ENCODE measurements at places on chromosomes 7 and 10.

DNA sequence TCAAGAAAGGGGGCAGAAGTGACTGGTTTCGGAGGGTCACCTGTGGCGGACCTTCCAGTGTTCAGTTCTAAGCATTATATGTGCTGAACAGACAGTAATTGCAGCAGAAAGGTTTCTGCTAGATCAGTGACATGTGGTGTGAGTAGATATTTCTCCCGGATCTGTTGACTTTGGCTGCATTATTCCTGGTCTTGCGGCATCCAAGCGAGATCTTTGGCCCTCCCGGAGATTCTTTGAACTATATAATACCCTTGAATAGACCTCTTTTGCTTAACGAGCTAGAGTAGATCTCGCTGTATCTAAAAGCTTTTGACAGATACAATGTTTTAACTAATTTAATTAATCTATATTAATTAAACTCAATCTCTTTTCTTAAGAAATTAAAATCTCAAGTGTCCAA is 99.8 kb downstream of the PTN start:
- DNase-seq: no peak

GRCh38 chr10:125003146-125003900 is 61.4 kb downstream of the ZRANB1 start:
- DNase-seq: no peak

DNA sequence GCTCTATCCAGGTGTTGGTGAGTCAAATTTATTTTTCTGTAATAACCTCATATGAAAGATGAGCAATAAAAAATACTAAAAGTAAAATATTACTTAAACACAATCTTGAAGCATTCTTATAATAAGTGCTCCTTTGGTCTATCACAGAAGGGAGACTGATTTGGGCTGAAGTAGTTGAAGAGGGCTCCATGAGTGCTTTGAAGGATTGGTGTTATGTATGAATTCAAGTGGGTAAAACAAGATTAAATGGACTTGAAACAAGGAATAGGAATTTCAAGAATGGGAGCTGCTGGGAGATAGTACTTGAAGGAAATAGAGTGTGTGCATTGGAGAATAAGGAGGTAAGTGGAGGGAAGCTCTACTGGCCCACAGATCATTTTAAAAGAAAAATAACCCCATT is 7.3 kb upstream of the OR2A2 start:
- DNase-seq: no peak

- DNase-seq: no peak
These were observed 36.6 kb upstream of the PLPP4 start for GRCh38 chr10:120420421-120420820.

DNA sequence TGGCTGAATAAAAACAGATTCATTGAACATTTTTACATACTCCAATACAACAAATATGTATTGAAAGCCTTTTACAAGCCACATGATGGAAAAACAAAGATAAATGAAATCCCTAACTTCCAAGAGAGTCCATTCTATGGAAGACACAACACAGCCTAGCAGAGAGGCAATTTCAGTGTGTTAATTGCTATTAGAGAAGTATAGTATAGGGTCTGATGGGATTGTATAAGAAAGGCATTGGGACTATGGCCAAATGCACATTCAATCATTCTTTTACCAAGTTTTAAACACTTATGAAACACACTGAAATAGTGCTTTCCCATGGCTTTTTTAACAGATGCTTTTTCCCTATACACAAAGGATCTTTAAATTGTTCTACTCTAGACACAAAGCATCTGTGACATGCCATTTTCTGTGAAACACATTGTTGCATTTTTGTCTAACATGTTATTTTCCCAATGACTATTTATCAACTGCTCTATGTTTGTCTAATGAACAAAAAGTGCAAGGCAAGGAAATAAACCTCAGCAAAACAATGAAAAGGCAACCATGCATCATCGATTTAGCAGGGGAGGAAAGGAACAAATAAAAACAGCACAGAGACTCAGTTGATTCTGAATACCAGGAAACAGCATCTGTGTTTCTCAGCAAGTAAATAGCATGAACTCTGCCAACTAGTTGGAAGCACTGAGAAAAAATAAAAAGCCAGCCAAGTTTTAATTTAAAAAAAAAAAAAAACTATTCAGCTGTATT is 42.4 kb upstream of the PHYHIPL start:
- no peak for DNase-seq

DNA sequence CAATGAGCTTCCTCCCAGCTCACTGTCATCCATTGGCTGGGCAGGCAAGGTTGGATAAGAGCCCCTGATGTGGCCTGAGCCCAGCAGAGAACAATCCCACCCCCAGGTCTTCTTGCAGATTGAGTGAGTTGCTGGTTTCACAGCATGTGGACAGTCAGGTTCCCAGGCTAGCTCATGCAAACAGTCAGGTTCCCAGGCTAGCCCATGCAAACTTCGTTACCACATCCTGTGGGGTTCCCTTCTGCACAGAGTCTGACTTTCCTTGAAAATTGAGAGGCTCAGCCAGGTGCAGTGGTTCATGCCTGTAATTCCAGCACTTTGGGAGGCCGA is 67.1 kb downstream of the TMEM130 start:
- DNase-seq: no peak

GRCh38 chr10:86712317-86712707 is 44.0 kb downstream of the LDB3 start:
- DNase-seq: no peak

- no peak for DNase-seq
These were observed 292.5 kb downstream of the CCDC3 start for GRCh38 chr10:12709000-12709401.

DNA sequence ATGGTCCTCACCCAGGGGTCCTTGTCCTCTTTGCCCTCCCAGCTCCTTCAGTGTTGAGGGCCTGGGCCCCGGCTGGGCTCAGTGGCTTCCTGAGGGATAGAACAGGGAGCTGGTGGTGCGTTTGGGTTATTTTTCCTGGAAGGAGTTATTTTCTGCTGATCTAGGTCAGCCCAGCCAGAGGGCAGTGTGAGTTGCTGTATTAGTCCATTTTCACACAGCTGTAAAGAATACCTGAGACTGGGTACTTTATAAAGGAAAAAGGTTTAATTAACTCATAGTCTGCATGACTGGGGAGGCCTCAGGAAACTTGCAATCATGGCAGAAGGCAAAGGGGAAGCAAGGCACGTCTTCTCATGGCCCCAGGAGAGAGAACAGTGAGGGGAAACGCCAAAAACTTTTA is 122.4 kb upstream of the PCBD1 start:
- DNase-seq: no peak

DNA sequence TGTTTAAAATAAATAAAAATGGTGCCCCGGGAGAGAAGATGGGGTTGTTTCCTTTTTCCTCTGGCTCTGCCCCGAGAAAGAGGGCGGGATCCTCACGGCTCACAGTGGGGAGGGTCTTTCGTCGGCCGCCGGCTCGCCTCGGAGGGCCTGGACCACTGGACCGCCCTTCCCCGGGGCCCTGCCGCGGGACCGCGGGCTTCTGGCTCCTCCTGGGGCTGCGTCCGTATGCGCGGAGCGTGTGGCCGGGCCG is 3.5 kb upstream of the IGF2BP3 start:
- DNase-seq: no peak

DNA sequence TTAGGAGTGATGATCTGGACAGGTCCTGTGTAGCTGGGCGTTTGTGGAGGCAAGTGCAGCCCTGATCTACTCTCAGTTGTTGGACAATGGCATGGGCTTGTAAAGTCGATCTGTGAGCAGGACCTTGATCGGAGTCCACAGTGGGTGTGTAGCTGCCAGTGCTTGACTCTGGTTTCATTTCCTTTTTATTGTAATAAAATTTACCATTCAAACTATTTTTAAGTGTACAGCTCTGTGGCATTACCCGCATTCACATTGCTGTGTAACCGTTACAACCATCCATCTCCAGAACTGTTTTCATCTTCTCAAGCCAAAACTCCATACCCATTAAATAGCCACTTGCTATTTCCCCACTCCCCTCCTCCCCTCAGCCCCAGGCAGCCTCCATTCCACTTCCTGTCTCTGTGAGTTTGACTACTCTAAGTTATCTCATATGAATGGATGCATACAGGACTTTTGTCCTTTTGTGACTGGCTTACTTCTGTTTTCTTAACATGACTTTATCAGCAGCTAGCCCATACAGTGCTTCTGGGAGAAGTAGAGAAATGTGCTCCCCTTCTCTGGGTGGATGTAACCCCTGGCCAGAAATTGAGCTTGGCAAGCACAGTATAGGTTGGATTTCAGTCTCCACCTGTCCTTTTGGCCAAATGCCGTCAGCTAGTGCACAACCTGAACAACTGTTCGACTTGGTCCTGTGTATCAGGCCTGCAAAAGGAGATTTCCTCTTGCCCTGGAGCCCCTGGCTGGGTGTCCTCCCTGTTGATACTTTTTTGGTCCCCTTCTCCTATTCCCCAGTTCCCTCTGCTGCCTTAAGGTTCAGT is 180.0 kb downstream of the LRMDA start:
- DNase-seq: no peak

DNA sequence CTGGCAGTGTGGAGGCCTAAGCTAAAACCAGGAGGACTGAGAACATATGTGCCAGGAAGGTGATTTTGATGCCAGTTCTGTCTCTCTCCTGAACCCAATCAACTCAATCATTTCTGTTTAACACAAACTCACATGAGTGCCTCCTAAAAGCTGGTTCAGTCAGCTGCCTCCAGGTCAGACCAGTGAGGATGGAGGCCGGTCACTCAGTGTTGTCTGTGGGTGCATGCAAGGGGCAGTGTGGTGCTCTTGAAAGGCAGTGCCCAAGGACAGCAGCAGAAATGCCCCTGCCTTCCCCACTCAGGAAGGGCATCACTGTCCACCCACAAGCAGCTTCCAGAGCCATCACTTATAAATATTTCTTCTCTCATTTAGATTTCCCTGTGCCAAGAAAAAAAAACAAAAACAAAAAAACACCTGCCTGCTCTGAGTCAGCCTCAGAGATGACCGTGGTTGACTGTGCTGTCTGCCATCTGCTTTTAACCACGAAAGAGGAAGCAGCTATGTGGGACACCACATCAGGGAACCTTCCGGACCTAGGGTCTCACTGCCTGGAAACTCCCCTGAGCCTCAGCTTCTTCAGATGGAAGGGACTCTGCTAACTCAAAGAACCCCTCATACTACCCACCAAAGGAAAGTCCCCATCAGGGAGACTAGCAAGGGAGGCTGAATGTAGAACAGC is 39.1 kb downstream of the VOPP1 start:
- no peak for DNase-seq

DNA sequence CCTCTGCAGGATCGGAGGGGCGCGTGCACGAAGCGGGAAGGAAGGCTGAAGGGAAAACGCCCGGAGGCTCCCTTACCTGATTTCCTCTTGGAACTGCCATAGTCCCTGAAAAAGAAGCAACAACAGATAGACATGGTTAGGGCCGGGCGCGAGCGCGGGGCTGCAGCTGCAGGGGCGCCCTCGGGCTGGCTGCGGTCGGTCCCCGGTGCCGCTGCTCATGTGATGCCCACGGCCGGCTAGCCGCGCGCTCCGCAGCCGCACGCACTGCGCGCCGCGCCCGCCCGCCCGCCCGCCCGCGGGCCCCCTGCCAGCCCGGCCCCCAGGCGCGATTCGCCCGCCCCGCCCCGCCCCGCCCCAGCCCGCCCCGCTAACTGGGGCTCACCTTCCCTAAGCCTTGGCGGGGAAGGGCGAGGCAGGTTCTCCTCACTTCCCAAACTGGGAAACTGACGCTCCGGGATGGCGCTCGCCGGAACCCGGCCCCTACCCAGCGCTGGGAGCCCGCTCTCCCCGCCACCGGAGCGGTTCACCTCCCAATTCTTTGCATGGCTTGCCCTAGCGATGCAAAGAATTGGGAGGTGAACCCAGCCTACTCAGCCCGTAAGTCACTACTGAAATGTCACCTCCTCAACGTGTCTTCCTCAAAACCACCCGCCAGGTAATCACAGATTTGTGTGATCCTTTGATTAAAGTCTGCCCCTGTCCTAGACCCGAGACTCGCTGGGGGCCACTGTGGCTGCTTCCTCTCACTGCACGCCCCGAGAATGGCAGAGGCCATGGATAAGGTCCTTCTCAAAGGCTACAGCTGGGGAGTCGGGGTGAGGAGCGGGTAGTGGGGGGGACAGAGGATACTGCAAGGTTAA is 162.2 kb downstream of the SH3PXD2A start:
- DNase-seq: no peak

DNA sequence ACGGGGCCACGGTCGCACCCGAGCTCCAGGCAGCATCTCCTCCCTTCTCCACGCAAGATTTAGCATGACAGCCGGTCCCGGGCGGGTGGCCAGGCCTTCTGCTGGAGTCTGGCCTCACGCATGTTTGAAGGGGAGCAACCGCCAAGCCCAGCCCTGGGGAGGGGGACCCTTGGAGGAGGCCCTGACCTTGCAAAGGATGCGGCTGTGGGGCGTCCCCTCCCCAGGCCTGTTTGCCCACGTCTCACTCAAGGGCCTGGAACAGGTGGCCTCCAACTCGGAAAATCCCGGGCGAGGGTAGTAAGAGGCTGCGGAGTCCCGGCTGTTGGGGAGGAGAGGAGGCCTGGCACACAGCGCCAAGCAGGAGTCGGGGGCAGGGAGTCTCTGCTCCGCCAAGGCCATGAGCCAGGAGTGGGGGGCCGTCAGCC is 50.6 kb upstream of the DPYSL4 start:
- DNase-seq: no peak

DNA sequence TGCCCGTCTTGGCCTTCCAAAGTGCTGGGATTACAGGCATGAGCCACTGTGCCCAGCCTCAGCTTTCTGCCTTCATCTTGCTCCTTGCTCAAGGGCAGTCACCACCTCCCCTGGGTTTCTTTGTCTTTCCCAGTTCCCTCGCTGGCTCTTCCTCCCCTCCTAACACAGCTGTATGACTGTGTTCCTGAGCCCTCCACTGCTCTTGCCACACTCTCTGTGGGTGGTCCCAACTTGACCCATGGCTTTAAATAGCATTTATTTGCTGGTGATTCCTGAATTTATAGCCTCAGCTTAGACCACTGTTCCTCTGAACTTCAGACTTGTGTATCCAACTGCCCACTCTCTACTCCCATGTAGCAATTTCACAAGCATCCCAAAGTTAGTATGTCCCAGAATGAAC is 181.3 kb downstream of the BAMBI start:
- no peak for DNase-seq

- DNase-seq: no peak
These were observed 511.1 kb upstream of the C7orf33 start for GRCh38 chr7:148079206-148080080.

- DNase-seq: no peak
These were observed 1.3 kb upstream of the ACHE start for GRCh38 chr7:100896732-100897608.

DNA sequence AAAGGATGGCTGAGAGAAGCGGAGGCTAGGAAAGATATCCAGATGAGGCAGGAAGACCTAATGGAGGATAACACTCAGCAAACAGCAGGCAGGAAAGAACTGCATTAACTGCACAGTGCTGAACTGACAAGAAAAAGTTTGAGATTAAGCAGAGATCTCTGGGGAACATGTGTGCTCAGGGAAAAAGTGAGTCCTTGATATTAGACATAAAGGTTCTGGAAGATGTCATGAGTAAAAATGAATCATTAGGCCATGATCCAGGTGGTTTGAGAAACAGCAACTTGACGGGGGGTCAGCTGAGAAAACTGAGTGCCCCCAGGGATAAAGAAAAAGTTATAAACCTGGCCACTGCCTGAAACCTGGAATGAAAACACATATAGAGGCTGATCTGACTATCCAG is 27.3 kb upstream of the ANK3 start:
- no peak for DNase-seq
